Endodermal cell (in vitro differentiated cells): ENCODE measurements at places on chromosomes 16 and 17. TPM values are rescaled to one million over a fixed set of nuclear protein-coding genes. Genes with fewer than 3 reads are reported as not detected.

DNA sequence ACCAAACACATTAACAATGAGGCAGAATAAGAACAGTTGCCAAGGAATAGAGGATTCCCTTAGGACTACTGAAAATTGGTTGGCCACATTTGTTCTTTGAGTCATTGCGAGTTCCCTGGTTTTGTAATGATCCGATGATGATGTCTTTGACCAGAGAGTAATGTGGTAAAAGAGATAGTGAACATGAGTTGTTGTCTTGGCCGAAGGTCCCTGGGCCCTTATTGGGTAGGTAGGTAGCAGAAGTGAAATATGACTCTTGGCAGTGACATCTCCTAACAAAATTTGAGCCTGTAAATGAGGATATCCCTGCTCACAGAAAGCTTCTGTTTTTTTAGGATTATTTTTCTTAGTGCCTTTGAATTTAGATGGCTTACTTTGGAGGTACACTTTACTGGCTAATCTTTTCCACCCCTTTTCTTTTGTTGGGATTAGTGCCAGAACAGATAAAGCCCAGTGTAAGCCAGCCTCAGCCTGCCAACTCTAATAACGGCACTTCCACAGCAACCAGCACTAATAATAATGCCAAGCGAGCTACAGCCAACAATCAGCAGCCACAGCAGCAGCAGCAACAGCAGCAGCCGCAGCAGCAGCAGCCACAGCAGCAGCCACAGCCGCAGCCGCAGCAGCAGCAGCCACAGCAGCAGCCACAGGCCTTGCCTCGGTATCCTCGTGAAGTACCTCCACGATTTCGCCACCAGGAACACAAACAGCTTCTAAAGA lies 47.2 kb downstream of the TNRC6A start:
- H3K27ac ChIP-seq: no peak overlapping the region
- H3K36me3 ChIP-seq: peaks cover 87% of the 10 kb centered on the region
- no peaks in the 10 kb centered on the region for H3K4me1 ChIP-seq
- no peak overlapping the region for H3K4me3 ChIP-seq
- no peak for DNase-seq

DNA sequence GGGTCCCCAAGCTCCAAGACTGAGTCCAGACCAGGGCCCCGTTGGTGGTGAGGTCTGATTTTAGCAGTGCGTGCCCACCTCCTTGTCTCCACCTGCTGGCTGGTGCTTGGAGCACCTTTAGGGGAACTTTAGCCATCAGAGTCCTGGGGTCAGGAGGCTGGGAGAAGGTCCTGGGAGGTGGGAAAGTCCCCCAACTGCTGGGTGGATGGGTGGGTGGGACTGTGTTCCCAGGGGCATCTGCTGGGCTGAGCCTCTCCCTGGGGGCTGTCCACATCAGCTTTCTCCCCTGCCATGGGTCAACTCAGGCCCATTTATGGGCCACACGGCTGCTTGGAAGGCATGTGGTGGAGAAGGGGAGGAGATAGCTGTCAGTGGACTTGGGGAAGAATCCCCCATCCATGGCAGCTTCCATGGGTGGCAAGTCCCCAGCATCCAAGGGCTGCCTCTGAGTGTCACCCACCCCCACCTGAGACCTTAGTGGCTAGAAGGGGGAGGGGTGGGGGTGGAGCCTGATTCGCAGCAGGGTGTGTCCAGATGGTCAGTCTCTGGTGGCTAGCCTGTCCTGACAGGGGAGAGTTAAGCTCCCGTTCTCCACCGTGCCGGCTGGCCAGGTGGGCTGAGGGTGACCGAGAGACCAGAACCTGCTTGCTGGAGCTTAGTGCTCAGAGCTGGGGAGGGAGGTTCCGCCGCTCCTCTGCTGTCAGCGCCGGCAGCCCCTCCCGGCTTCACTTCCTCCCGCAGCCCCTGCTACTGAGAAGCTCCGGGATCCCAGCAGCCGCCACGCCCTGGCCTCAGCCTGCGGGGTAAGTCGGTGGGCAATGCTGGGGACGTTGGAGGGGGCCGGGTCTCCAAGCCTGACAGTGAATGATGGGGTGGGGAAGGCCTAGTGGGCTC lies at the start of gene TRPV2:
TSS of gene TRPV2 (plus strand) at position 541 of the 894 bp plus-strand sequence. CDS start 2,098 bp downstream, outside the sequence.
- no peak within 1 kb of the TSS for H3K4me3 ChIP-seq
- H3K27me3 ChIP-seq: no peaks in the 10 kb centered on the region
- peak; percentile 92 for DNase-seq
- no peak within 1 kb of the TSS for H3K27ac ChIP-seq

GRCh38 chr17:73835605-73836004 lies 191.4 kb upstream of the SDK2 start:
- no peaks in the 10 kb centered on the region for H3K27me3 ChIP-seq
- H3K27ac ChIP-seq: no peak overlapping the region
- DNase-seq: no peak

DNA sequence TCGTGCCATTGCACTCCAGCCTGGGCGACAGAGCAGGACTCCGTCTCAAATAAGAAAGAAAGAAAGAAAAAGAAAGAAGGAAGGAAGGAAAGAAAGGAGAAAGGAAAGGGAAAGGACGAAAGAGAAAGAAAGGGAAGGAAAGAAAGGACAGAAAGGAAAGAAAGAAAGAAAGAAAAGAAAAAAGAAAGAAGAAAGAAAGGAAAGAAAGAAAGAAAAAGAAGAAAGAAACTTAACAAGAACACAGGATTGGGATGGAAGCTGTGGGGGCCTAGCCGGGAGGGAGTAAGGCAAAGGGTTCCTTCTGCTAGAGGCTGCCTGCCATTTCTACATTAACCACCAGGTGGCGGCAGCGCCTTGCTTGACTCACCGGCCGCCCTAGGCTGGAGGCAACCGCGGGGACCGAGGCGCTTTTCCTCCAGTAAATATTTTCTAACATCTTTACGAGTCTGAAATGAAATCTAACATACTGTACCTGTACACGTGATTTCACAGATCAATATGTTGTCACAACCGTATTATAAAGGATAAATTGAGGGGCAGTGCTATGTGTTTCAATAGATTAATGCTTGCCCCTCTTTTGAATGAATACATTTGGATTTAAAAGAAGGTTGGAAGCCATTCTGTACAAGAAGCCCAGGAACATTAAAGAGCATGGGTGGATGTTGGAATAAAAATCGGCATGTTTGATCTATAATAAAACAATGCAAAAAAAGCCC lies 6.1 kb downstream of the GJD3 start:
- no peaks in the 10 kb centered on the region for H3K4me1 ChIP-seq
- peaks cover 19% of the 10 kb centered on the region for H3K36me3 ChIP-seq
- peak; percentile 98 for DNase-seq

- H3K27me3 ChIP-seq: peaks cover 84% of the 10 kb centered on the region
- no peaks in the 10 kb centered on the region for H3K36me3 ChIP-seq
- peak overlapping the region; percentile 79 for H3K4me3 ChIP-seq
- peak; percentile 90 for DNase-seq
- H3K27ac ChIP-seq: peak overlapping the region; percentile 29
These were observed 567 bp downstream of the SOX9 start for GRCh38 chr17:72121164-72122009.

DNA sequence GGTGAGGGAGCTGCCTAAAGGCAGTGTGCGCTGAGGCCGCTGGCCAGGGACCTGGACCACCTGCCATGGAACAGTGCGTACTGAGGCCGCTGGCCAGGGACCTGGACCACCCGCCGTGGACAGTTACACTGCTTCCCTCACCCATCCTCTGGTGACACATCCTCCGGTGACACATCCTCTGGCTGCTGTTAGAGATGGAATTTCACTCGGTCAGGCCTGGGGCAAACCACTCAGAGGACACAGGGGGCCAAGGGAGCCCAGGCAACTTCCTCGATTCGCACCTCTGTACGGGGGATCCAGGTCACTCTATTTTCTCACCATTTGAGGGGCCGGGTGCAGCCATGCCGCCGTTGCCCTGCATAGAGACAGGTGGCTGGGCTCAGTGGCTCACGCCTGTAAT lies 32.4 kb upstream of the RPTOR start:
- no peak overlapping the region for H3K27ac ChIP-seq
- H3K36me3 ChIP-seq: no peaks in the 10 kb centered on the region
- DNase-seq: no peak
- H3K4me1 ChIP-seq: no peaks in the 10 kb centered on the region
- H3K27me3 ChIP-seq: peaks cover 39% of the 10 kb centered on the region

DNA sequence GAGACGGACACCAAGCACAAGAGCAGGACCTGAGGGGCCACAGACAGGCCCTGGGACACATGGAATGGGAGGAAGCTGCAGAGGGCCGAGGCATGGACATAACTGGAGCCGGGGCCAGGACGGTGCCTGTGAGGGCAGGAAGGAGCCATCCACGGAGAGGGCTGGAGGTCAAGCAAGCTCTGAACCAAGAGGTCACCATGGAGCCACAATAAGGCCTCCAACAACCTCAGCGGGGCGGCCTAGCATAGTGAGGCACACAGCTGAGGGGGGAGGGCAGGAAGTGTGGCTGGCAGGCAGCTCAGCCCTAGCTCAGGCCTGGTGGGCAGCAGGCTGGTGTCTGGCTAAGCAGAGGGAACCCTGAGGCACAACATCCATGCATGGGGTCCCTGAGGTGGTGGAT lies 4.4 kb downstream of the MCRIP1 start:
- H3K27me3 ChIP-seq: no peaks in the 10 kb centered on the region
- peaks cover 4% of the 10 kb centered on the region for H3K4me1 ChIP-seq
- H3K27ac ChIP-seq: no peak overlapping the region
- no peak overlapping the region for H3K4me3 ChIP-seq

DNA sequence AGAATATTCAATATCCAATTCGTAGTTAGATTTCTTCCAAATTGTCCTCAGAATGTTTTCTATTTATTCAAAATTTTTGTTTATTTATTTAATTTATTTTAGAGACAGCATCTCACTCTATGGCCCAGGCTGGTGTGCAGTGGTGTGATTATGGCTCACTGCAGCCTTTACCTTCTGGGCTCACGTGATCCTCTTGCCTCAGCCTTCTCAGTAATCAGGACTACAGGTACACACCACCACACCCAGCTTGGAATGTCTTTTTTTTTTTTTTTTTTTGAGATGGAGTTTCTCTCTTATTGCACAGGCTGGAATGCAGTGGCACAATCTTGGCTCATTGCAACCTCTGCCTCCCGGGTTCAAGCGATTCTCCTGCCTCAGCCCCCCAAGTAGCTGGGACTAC lies 3.5 kb upstream of the DRG2 start:
- H3K4me3 ChIP-seq: no peak overlapping the region
- no peak overlapping the region for H3K27ac ChIP-seq
- H3K27me3 ChIP-seq: peaks cover 4% of the 10 kb centered on the region
- no peak for DNase-seq

GRCh38 chr16:66959704-66960161 lies 1.3 kb upstream of the CES3 start:
- no peak overlapping the region for H3K4me3 ChIP-seq
- H3K4me1 ChIP-seq: no peaks in the 10 kb centered on the region
- no peak for DNase-seq
- H3K36me3 ChIP-seq: no peaks in the 10 kb centered on the region
- no peaks in the 10 kb centered on the region for H3K27me3 ChIP-seq
- no peak overlapping the region for H3K27ac ChIP-seq

DNA sequence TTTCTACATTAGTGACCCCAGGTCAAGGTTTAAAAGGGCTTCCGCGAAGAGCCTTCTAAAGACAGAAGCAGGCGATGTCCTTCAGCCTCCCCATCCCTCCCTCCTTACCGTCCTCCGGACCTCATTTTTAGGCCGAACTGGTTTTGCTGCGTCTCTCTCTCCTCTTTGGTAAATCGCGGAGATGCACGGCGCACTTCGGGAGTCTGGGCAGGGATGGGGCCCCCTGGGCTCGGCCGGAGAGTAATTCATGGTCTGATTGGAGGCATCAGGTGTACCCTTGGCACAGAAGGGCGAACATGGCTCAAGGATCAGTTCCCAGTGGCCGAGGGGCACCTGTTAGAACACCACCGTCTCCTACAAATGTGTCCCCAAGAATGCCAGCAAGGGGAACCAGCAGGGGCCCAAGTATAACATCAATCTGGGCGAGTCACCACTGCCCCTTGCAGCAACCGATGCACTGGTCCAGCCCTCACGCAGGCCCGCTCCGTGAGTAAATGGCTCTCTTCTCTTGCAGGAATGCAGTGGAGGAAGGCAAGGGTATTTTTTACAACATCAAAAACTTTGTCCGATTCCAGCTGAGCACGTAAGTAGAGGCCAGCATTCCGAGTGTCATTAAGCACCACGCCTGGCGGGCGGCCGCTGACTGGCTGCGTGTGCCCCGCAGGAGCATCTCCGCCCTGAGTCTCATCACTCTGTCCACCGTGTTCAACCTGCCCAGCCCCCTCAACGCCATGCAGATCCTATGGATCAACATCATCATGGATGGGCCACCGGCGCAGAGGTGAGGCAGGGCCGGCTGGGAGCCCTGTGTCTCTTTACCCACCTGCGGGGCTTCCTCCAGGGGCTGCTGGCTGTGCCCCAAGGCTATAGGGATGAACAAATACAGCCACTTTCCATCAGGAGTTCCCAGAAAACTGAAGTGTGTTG lies 45.6 kb downstream of the MEAK7 start:
- no peaks in the 10 kb centered on the region for H3K4me1 ChIP-seq
- peak; percentile 41 for DNase-seq
- no peak overlapping the region for H3K4me3 ChIP-seq

- DNase-seq: no peak
- no peaks in the 10 kb centered on the region for H3K27me3 ChIP-seq
- H3K27ac ChIP-seq: no peak overlapping the region
- no peaks in the 10 kb centered on the region for H3K36me3 ChIP-seq
- no peak overlapping the region for H3K4me3 ChIP-seq
These were observed 151.4 kb downstream of the BANP start for GRCh38 chr16:88102597-88102996.

GRCh38 chr16:8083560-8083959 lies 506.8 kb downstream of the TMEM114 start:
- H3K4me3 ChIP-seq: no peak overlapping the region
- H3K36me3 ChIP-seq: no peaks in the 10 kb centered on the region
- H3K27ac ChIP-seq: no peak overlapping the region
- no peaks in the 10 kb centered on the region for H3K27me3 ChIP-seq
- no peak for DNase-seq

- no peak overlapping the region for H3K27ac ChIP-seq
- H3K4me3 ChIP-seq: no peak overlapping the region
- DNase-seq: peak; percentile 99
- no peaks in the 10 kb centered on the region for H3K27me3 ChIP-seq
- H3K36me3 ChIP-seq: no peaks in the 10 kb centered on the region
These were observed 113.5 kb upstream of the RPL38 start for GRCh38 chr17:74089869-74090464.

GRCh38 chr16:77789085-77790008 lies 983 bp downstream of the VAT1L start:
- DNase-seq: peak; percentile 73
- peak overlapping the region; percentile 75 for H3K4me3 ChIP-seq
- peaks cover 69% of the 10 kb centered on the region for H3K27me3 ChIP-seq
- no peak overlapping the region for H3K27ac ChIP-seq

GRCh38 chr16:8522757-8523156 lies 67.6 kb downstream of the TMEM114 start:
- H3K36me3 ChIP-seq: no peaks in the 10 kb centered on the region
- no peaks in the 10 kb centered on the region for H3K27me3 ChIP-seq
- peaks cover 2% of the 10 kb centered on the region for H3K4me1 ChIP-seq
- no peak overlapping the region for H3K27ac ChIP-seq
- no peak for DNase-seq
- no peak overlapping the region for H3K4me3 ChIP-seq

GRCh38 chr17:83196366-83196765 lies 117.0 kb downstream of the METRNL start:
- no peaks in the 10 kb centered on the region for H3K27me3 ChIP-seq
- no peaks in the 10 kb centered on the region for H3K4me1 ChIP-seq
- H3K27ac ChIP-seq: no peak overlapping the region
- H3K4me3 ChIP-seq: no peak overlapping the region
- no peaks in the 10 kb centered on the region for H3K36me3 ChIP-seq

- no peak for DNase-seq
- peaks cover 26% of the 10 kb centered on the region for H3K4me1 ChIP-seq
- H3K4me3 ChIP-seq: no peak overlapping the region
- no peaks in the 10 kb centered on the region for H3K27me3 ChIP-seq
- no peak overlapping the region for H3K27ac ChIP-seq
These were observed 29.9 kb downstream of the YPEL2 start for GRCh38 chr17:59361386-59361785.

Gene CPHXL2
- total RNA-seq: not detected in 2 replicates

Gene ARHGDIA
- 254 and 309 TPM in 2 replicates for total RNA-seq

Gene FBXO39
- 0.16 and 0.18 TPM in 2 replicates for total RNA-seq

Gene CCDC200
- not detected in 3 replicates for total RNA-seq
